ENCODE measurements at places on chromosomes 12 and 14.
A peak's percentile ranks its signal among the peaks of the same experiment; 100 is the strongest.

DNA sequence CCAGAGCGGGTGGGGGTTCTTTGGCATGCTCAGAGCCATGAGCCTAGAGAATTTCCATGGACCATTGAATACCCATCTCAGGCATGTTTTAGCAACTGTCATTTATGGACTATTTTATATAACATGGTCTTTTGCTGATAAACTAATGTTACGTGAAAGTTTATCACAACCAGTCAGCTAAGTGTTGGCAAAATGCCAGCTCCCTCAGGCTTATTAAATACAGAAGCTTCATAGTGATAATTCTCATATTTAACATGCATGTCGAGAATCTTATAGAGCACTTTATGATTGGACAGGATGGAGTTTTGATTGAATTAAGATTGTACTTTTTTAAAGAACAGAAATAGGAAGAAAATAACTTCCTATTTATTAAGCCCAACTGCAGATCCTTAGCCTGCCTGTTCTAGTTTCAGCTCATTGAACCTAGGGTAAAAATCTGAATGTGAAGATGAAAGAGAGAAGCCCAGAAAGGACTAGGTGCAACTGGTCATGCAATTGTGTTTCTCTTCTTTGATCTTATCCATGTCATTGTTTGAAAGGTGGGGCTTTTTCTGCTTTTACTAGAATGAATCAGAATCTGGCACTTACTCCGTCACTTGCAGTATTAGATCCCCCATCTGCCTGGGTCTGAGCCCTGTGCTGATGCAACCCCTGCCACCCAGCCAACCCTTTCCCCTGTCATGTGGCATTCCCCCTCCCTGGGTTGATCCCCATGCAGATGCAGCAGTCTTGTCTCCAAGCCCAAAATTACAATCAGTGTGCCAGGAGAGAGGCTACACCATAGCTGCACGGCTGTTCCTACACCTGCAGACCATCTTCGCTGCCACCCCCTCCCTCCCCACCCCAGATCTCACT, 134.6 kb upstream of the EVL start:
- DNase-seq, result no peak

DNA sequence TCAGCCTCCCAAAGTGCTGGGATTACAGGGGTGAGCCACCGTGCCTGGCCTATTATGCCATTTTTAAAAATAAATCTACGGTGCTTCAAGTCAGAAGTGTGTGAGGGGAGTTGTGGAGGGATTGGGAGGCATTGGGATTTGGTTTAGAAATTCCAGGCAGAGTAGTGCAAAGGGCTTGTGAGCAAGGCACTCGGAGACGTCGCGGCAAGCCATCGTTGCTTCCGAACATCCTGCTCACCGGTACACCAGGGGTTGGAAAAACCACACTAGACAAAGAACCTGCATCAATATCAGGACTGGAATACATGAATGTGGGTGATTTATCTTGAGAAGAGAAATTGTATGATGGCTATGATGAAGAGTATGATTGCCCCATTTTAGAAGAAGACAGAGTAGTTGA, 227.0 kb downstream of the ALG10 start:
- no peak for DNase-seq

GRCh38 chr12:77007476-77007875, 57.9 kb downstream of the E2F7 start:
- DNase-seq, result no peak

GRCh38 chr12:51590347-51591015, 552 bp upstream of the SCN8A start:
- DNase-seq, result peak; percentile 72

GRCh38 chr14:59325906-59326305, 137.4 kb downstream of the DAAM1 start:
- no peak for DNase-seq

DNA sequence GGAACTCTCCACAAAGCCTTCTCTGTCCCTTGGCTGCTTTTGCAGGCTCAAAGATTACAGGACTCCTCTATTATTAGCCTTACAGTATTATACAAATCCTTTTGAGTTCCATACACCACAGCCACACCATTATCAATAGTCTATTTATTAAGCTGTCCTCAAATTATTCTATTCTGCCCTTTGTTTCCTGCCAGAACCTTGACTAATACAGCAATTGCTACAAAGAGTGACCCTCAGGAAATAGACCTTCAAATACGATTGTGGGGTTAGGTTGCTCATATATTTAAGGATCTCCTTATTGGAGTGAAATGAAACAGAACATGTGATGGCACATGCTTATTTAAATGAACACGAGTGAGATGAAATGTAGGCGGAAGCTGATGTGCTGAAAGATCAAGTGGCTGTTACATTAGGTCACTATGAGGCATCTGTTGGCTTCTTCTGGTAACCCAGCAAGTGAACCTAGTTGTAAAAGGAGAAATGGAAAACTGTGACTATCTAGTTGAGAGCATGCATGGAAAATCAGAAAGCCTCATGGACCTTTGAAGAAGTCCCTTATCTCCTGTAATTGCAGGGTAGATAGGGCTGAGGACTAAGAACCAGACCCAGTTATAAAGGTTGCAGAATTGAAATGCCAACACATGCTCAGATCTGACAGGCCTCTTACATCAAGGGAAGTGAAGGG, 75.5 kb downstream of the AVPR1A start:
- no peak for DNase-seq

DNA sequence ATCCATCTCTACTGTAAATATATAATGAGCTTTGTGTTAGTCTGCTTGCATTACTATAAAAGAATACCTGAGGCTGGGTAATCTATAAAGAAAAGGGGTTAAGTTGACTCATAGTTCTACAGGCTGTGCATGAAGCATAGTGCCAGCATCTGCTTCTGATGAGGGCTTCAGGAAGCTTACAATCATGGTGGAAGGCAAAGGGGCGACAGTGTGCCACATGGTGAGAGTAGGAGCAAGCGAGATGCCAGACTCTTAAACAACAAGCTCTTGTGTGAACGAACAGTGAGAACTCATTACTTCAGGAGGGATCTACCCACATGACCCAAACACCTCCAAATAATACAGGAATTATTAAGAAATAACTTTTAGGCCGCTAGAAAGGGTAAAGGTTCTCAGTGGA, 28.1 kb downstream of the APOBEC1 start:
- DNase-seq, result no peak

GRCh38 chr14:55404173-55404854, 7.3 kb downstream of the ATG14 start:
- no peak for DNase-seq

Measured in T-cell (primary cell).